Cortex of kidney (tissue), 1 donor: ENCODE measurements at places on chromosomes 7 and 10.

DNA sequence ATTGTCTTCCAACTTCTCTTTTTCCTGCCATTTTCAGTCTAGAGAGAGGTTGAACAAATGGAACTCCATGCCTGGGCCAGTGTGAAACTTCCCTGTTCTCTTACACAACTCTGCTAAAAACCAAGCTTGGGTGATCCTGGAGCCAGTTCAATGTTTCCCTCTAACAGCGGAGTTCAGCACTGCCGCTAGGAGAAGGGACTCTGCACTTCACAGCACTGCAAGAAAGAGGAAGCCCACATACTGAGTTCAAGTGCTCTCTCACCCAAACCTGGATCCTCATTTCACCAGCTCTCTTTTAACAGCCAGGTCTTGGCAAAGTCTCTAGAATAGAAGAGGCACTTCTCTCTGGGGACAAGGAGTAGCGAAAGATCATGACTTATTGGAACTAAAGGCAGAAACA, 18.8 kb downstream of the FOXI2 start:
- DNase-seq = no peak

GRCh38 chr10:78782441-78782840, 286.3 kb upstream of the ZMIZ1 start:
- no peak for DNase-seq

DNA sequence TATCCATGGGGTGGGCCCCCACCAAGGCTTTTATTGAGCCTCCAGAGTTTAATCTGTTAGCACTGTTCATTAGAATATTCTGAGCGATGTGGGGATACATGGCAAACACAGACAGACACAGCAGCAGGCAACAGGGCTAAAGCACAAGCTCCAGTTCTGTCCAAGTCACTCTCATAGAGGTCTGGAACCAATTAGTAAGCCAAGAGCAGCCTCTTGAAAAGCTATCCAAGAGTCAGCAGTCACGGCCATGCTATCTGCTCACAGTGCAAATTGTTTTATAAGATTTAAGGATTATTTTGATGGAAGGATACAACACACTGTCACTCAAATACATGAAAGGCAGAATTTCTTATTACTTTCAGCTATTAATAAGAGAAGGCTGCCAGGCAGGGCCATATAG, 86.4 kb upstream of the DGKB start:
- DNase-seq = no peak

DNA sequence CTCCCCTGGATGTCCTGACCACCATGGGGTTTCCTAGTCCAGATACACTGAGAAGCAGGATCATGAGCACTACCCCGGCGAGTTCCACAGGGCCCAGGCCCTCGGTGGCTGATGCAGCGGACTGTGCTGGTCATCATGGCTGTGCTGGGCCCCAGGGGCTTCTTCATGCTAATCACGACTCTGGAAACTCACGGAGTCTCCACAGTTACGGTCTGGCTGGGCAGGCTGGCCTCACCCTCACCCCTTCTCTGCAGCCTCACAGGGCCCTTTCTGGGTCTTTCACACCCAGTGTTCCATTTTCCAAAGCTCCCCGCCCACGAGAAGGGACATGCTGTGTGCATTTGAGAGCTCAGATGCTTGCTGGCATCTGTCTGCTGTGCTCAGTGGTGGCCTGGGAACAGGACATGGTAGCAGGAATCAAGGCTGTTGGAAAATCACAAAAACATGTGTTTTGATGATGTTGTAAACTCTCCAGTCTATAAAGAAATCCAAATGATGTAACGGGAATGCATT, 119.0 kb downstream of the PTPN20 start:
- DNase-seq = no peak

DNA sequence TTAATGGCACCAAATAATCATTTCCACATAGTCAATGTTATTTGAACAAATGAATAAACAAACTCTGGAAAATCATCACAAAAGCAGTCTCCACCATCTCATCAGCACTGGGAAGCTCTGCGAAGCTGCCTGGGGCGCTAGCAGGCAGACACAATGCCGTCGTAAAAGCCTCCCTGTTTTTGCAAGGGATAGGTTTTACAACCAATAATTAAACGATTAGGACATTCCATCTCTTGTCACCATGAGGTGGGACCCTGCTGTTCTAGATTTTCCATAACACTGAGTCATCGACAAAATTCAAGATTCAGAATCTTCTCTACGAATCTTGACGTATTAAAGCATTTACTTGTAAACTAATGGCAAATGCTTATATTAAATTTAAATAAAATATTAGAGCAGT, 172.8 kb upstream of the AKR1E2 start:
- no peak for DNase-seq

DNA sequence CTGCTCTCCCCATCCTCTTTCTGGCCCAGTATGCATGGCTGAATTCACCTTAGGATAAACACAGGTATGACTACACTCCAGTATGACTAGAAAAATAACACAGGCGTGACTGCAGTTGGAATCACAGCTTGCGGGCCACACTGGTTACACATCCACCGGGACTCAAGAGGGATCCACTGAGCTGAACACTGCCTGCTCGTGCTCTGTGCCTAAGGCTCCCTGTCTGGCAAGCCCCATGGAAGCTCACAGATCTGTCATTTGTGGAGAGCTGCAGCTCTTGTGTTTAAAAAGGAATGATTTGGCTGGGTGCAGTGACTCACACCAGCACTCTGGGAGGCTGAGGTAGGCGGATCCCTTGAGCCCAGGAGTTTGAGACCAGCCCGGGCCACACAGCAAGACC, 26.8 kb downstream of the VOPP1 start:
- DNase-seq = no peak

DNA sequence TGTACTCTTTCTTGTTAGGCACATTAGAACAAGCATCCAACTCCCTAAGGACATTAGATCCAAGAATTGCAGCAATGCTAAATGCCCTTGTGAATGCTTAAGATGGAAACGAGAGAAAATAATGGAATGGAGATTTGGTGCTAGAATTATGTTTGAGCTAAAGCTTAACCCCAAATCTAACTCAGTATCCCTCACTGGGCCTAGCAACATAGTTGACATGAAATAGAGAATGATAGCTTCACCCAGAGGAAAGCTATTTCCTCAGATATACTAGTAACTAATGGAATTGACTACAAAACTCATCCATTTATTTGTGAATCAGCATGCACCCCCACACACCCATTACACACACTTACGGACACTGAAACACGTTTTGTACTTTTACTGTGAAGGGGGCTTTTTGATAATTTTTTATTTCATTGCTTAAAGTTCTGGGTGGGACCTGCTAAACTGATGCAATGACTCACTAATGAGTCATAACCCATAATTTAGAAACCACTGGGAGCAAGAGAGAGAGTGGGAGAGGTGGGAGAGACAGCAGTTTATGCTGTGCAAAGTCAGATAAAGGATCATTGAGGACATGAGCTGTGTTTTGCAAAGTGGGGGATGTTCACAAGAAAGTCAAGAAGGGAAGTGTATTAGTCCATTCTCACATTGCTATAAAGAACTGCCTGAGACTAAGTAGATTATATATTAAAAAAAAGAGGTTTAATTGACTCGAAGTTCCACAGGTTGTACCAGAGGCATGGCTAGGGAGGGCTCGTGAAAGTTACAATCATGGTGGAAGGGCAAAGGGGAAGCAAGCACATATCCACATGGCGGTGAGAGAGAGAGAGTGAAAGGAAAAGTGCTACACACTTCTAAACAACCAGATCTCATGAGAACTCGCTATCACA, 382.7 kb downstream of the SFMBT2 start:
- no peak for DNase-seq

DNA sequence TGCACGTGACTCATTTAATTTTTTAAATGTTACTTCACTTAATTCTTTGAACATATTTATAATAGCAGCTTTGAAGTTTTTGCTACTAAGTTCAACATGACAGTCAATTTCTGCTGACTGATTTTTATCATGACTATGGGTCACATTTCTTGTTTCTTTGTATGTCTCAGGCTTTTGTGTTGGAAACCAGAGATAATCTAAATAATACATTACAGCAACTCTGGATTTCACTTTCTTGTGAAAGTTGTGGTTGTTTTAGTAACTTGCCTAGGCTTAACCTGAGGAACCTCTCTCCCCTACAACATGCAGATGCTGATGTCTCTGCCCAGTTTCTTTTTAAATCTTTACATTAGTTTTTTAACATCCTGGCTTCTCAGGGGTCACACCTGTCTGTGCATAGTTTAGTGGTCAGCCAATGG, 180.8 kb downstream of the CCDC71L start:
- DNase-seq = no peak

GRCh38 chr7:106178593-106179134, 66.6 kb upstream of the SYPL1 start:
- no peak for DNase-seq

DNA sequence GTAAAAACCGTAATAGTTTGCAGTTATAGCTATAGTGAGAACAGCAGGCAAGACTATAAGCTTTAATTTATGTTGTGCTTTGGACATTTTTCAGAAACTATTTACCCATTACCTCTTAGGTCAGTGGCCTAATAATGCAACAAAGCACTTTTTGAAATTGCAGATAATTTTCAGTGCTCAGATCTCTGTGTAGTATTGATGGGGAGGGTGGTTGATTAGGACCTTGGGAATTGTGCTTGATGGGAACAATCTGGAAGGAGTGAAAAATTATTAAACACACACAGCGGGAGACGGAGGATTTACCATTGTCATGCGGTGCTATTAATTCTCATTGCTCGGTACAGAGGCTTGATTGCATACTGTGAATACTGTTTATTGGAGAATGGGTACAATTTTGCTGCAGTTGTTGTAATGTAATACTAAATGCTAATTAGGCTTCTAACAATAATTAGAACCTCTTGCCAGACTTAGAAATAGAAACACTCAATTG, 304.8 kb downstream of the LRMDA start:
- no peak for DNase-seq

GRCh38 chr10:61943674-61944378, 42.3 kb downstream of the ARID5B start:
- DNase-seq = no peak

DNA sequence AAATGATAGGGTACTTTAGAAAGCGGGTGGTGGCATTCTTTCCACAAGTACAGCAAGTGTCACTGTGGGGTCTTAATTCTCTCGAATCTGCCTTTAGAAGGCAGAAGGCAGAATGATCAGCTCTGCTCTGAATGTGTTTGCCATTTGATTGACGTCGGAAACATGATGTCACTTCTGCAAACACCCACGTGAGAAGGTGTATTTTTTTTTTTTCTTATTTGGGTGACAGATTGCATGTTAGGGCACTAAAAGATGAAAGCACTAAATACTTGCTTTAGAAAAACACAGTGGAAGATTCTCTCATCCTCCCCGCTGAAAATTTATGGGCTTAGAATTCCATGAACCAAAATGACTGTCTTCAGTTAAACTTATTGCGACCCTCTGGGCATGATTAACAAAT, 150.2 kb downstream of the TCF7L2 start:
- no peak for DNase-seq

DNA sequence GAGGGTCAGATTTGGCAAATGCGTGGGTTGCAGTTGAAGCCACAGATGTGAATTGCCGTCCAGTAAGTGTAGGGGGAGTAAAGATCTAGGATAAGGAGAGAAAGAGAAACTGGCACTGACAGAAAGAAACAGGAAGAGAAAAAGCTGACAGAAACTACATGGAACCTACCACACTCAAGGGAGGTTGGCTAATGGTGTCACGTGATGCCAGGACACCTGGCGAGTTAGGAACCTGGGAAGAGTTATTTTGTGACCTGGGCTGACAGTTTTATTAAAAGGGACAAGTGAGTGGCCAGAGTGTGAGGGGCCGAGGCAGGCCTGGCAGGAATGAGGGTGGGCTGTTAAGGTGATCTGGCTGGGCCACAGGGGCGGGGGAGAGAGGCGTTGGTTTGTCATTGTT, 188.7 kb downstream of the ADARB2 start:
- no peak for DNase-seq

GRCh38 chr7:21361413-21362125, 66.3 kb upstream of the SP4 start:
- no peak for DNase-seq

- DNase-seq = no peak
Observed at GRCh38 chr7:21543528-21544302, 876 bp downstream of the DNAH11 start.

GRCh38 chr7:138668946-138669345, 32.2 kb downstream of the SVOPL start:
- no peak for DNase-seq

- DNase-seq = no peak
Observed at GRCh38 chr7:2477447-2478398, 1.5 kb upstream of the GRIFIN start.

DNA sequence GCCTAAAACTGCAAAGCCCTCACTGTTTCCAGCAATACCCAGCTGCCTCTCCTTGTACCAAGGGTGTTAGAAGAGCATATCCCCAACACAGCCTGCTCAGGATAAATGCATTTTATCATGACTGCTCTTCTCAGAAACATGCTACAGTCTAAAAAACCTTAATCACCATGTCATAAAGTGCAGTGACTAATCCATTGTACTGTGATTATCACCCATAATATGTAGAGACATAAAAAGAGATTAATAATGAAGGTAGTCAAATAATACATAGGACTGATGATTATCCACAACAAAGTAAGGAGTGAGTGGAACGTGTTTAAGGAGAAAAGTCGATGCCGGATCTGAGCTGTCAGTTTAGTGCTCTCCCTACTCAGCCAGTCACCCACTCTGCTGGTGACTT, 12.2 kb upstream of the WDR11 start:
- no peak for DNase-seq

GRCh38 chr7:28140979-28141378, 39.6 kb downstream of the JAZF1 start:
- no peak for DNase-seq

DNA sequence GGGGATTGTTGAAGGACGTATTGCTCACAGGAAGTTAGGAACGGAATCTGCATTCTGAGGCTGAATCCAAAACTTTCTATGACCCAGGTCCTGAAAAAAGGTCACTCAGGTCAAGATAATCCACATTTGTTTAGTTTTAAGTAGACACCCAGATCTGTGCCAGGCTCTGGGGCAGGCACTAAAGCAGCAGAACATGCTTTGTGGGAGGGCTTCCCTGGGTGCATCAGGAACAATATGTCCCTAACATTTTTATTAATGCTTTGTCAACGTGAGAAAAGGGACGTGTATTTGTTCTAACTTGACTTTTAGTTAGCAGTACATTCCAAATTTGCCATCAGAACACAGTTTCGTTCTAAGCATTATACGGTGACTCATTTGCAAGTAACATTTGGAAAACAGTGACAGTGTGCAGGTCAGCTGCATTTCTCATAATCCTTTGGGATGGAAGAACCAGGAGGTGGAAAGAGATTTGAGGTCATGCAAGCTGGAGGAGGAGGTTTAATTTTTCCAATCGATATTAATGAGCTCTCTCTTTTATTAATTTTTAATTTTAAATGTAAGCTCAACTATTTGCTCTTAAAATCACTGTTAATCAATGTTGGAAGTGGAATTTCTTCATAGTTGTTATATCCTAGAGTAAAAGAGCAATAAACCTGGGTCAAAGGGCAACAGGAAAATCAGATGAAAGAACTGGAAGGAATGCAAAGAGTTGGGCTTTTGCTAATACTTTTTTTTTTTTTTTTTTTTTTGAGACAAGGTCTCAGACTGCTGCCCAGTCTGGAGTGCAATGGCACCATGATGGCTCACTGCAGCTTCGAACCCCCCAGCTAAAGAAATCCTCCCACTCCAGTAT, 35.0 kb downstream of the TAS2R41 start:
- DNase-seq = no peak

- no peak for DNase-seq
Observed at GRCh38 chr7:16423761-16424160, 2.4 kb upstream of the CRPPA start.

- no peak for DNase-seq
Observed at GRCh38 chr7:40916813-40917212, 782.0 kb downstream of the SUGCT start.

- no peak for DNase-seq
Observed at GRCh38 chr10:44733501-44734488, 177.3 kb upstream of the TMEM72 start.

GRCh38 chr10:79207096-79207357, 138.3 kb downstream of the ZMIZ1 start:
- no peak for DNase-seq
